A549 (cell line): ENCODE measurements at places on chromosomes 2 and 18. TPM values are rescaled to one million over a fixed set of nuclear protein-coding genes. Genes with fewer than 3 reads are reported as not detected.

The ALKAL2 gene
- polyA plus RNA-seq: not detected in 3 replicates

The LCT gene
- polyA plus RNA-seq: 0.01 to 0.05 TPM (median 0.04 TPM) in 3 replicates

The PLB1 gene
- 0.81 to 1.4 TPM (median 1.2 TPM) in 3 replicates for polyA plus RNA-seq

The TNS1 gene
- polyA plus RNA-seq: 7.7 to 11.4 TPM (median 10.6 TPM) in 3 replicates

The SCN9A gene
- polyA plus RNA-seq: 7.7 to 8.3 TPM (median 7.7 TPM) in 3 replicates

The IL1R2 gene
- polyA plus RNA-seq: 0.71 to 0.83 TPM (median 0.71 TPM) in 3 replicates

The HMSD gene
- 0.12 to 0.23 TPM in 2 of 3 replicates, not detected in the other for polyA plus RNA-seq

The IL36A gene
- not detected in 3 replicates for polyA plus RNA-seq

The EGR4 gene
- not detected in 3 replicates for polyA plus RNA-seq

GRCh38 chr2:11248-11941 lies 34.9 kb downstream of the FAM110C start:
- peak; percentile 92 for DNase-seq

GRCh38 chr2:229380101-229380625 lies 109.1 kb upstream of the PID1 start:
- no peak for DNase-seq

DNA sequence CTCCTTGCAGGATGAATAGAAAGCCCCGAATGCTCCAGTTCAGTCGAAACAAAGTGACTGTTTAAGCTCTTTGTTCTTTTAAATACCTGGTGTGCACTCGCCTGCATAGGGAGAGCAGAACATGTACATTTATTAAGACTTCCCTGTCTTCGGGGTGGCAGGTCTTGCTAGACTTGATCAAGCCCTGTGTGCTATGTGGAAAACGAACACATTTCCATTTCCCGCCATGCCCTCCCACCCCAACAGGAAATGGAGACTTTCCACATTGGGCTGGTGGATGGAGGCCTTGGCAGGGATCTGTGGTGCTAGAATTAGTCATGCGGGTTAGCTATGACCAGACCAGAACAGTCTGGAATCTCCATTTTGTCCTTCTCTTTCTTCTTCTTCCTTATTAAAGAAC lies 321.0 kb upstream of the THSD7B start:
- DNase-seq: no peak

DNA sequence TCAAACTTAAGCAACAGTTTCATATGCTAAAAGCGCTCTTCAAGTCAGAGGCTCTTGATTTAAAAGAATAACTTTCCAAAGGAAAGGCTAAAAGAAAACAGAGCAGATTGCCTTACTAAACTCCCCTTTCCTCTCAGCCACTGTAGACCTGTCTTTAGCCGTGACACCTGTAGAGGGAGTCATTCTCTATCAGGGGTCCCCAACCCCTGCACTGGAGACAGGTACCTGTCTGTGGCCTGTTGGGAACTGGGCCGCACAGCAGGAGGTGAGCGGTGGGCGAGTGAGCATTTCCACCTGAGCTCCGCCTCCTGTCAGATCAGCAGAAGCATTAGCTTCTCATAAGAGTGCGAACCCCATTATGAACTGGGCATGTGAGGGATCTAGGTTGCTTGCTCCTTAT lies 9.6 kb downstream of the SLC14A1 start:
- DNase-seq: no peak

- DNase-seq: no peak
Measured at GRCh38 chr2:3970791-3971651, 267.6 kb downstream of the DCDC2C start.

GRCh38 chr2:39479696-39480095 lies 42.6 kb upstream of the MAP4K3 start:
- DNase-seq: no peak

GRCh38 chr2:105571445-105571987 lies 172.7 kb upstream of the FHL2 start:
- no peak for DNase-seq

DNA sequence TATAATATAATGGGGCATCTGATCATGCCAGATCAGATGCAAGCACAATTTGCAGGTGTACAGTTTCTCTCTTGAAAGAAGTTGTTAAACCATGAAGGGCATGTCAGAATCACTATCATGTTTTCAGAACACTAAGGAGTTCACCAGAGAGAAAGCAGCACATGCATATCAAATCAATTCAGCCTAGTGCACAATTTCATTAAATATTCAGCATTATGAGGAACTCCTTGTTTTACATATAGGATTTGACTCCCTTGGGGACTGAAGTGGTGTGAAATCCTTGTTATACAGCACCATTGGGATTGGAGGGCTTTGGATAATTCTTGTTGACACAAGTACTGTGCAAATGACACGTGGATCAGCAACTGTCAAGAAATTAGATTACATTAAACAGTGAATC lies 562.1 kb upstream of the KLHL29 start:
- no peak for DNase-seq

GRCh38 chr2:88832311-88832991 lies 141.0 kb downstream of the RPIA start:
- DNase-seq: no peak

DNA sequence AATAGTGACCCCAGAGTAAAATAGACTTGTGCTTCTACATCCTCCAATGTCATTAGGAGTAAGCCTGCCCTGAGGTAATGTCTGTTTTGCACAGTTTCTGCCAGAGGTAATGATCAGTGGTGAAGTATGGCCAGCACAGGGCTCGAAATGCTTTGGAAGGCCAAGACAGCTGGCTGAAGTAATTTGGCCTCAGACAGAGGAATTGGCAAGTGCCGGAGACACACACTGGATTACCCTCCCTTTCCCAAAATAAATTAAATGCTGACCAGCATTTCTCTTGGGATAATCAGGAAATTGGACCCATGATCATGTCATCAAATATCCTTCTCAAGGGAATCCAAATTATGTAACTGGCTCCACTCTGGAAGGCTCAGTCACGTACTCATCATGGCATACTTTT lies 379.0 kb upstream of the CHST9 start:
- no peak for DNase-seq

GRCh38 chr2:222903234-222904220 lies 42.7 kb downstream of the ACSL3 start:
- peak; percentile 72 for DNase-seq

- no peak for DNase-seq
Measured at GRCh38 chr2:144835634-144836350, 315.9 kb upstream of the ZEB2 start.

GRCh38 chr2:149009576-149010461 lies 28.7 kb upstream of the LYPD6B start:
- DNase-seq: no peak

DNA sequence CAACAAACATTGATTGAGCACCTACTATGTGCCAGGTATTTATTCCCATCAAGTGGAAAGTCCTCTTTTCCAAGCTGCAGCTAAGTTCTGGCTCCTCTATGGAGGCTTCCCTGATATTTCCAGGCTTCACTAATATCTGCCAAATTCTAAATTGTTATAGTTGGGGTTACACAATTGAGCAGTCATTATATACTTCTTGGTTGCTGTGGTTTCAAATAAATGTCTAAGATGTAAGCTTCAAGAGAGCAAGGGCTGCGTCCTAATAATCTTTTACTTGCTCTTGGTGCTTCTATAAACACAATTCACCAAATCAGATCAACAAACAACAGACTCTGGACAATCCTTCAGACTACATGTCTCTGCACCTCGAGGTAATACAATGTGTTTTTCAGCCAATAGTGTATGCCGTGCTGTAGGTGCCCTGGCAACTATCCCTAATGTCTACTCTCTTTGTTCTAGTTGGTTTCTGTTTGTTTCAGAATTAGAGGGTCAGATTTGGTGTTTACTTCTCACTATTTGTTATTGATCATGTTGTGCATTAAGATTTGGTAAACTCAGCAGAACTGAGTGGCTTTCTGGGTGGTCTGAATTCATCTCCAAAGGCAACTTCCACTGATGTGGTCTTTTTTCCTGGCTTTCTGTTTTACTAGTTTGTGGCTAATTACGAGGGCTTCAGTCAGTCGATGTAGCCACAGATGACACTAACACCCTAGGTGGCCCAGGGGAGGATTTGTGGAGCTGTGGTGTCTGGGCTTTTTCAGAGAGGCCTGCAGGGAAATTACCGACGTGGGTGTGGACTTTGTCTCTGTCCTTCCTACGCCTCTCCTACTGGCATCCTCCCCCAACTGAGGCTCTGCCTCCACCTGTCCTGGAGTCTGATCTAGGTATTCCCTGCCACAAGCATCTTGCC lies 50.4 kb downstream of the CDCA7 start:
- DNase-seq: no peak

DNA sequence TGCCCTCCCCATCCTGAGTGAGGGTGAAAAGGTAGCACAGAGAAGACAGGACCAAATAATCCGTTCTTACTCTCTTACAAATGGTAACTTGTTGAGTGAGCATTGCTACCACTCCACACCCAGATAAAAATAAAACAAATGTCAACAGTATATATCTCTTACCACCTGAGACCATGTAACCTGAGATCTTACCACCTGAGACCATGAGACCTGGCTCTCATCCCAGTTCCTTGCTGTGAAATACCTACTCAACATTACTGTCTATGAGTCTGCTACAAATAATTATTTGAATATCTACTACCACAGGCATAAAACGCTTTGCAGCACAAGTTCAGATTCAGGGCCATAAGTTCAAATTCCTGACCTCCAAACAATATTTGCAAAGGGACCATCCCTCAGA lies 234.7 kb downstream of the C1D start:
- no peak for DNase-seq

DNA sequence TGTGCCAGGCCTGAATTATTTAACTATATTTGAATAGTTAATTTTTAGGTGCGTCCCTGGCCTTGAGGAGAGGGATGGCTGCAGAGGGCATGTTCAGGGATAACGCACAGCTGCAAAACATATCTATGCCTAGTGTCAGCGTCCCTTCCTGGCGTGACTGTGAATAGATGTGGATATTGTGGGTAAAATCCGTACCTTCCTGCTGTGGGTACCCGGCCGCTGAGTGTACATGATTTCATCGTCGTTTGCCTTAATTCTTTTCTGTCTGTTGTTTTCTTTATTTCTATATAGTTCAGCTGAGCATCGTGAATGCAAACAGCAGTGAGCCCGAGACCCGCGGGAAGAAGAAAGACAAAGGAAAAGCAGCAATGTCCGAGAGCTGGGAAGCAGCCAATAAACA lies 25.0 kb upstream of the MC2R start:
- no peak for DNase-seq

GRCh38 chr18:5516841-5517240 lies 27.0 kb downstream of the EPB41L3 start:
- DNase-seq: no peak

DNA sequence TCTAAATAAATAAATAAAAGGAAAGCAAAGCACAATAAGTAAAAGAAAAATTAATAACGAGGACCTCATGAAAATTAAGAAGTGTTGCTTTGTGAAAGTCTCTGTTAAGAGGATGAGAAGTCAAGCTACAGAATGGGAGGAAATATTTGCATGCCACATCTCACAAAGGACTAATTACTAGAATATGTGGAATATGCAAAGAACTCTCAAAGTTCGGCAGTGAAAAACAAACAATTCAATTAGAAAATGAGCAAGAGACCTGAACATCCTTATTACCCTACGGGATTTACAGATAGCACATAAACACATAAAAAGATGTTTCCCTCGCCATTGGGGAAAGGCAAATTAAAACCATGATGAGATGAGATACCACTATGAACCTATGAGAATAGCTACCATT lies 23.3 kb downstream of the CYP26B1 start:
- no peak for DNase-seq

DNA sequence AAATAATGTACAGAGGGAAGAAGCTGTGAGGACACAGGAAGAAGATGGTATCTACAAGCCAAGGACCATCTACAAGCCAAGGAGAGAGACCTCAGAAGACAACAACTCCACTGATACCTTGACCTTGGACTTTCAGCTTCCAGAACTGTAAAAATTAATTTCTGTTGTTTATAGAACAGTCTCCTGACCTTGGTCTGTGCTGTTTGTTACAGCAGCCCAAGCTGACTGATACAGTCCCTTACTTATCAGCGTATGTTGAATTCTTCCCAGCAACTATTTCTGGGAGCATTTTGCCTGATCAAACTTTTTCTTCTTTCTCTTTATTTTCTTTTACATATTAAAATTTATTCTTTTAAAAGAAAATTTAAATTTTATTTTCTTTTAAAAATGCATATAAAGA lies 47.8 kb upstream of the IGFBP2 start:
- no peak for DNase-seq

GRCh38 chr2:118309946-118310680 lies 221.8 kb downstream of the INSIG2 start:
- no peak for DNase-seq

GRCh38 chr2:109720380-109721106 lies 73.6 kb upstream of the RGPD5 start:
- no peak for DNase-seq

GRCh38 chr2:212686285-212686895 lies 147.8 kb upstream of the ERBB4 start:
- DNase-seq: peak; percentile 7

GRCh38 chr2:12428324-12428723 lies 288.4 kb upstream of the TRIB2 start:
- no peak for DNase-seq

DNA sequence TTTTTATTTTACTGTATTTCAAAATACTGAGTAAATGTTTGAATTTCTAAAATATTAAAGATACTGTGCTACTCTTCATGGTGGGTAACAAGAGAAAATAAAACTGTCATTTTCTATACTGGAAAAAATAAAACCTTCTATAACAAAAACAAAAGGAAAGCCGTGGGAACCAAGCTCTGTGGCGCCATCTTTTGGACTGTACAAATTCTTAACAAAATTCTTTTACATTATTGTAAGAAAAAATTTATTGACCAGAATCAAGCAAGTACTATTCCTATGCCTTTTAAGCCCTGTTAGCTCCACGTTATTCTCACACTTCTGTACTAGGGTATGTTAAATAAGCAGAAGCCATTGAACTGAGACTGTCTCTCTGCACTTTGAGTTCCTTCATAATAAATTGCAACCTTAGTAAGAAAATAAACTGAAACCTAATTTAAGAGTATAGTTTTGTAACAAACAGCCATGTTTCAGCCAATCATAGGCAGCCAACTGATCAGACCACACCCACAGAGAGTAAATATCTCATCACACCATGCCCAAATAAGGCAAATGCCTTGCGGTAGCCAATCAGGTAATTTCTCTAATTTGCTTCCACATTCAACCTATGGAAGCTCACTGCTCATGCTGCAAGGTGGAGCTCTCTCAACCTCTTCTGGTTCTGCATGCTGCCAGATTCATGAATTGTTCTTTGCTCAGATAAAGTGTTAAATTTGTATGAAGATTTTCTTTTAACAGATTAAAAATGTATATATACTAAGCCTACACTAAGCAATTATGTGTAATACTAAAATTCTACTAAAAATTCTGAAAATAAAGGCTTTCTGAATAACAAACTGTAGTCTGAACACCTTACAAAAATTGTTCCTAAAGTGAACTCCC lies 42.2 kb downstream of the HIBCH start:
- no peak for DNase-seq
